ENCODE measurements at places on chromosomes 6 and 20.
A peak's percentile ranks its signal among the peaks of the same experiment; 100 is the strongest.

GRCh38 chr6:122428781-122429180 lies 29.3 kb downstream of the HSF2 start:
- DNase-seq = no peak

GRCh38 chr20:49381558-49382493 lies 100.6 kb downstream of the KCNB1 start:
- peak; percentile 84 for DNase-seq

DNA sequence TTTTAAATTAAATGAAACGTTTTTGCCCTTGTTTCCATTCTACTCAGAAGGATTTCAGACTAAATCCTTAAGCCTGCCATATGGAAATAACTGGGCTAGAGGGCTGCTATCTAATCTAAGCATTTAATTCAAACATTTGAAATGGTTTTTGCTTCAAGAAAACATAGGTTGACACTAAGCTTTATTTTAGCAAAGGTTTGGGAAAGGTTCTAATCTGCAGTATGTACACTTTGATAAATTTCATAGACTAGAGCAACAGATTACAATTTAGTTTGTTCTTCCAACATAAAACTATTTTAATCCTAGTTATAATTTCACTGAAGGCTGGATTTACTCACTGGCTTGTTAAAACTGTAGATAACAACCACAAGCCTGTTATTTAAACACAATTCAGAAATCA lies 72.1 kb downstream of the TMEM200A start:
- DNase-seq = no peak

GRCh38 chr6:52731719-52732118 lies 31.6 kb downstream of the GSTA2 start:
- DNase-seq = no peak

DNA sequence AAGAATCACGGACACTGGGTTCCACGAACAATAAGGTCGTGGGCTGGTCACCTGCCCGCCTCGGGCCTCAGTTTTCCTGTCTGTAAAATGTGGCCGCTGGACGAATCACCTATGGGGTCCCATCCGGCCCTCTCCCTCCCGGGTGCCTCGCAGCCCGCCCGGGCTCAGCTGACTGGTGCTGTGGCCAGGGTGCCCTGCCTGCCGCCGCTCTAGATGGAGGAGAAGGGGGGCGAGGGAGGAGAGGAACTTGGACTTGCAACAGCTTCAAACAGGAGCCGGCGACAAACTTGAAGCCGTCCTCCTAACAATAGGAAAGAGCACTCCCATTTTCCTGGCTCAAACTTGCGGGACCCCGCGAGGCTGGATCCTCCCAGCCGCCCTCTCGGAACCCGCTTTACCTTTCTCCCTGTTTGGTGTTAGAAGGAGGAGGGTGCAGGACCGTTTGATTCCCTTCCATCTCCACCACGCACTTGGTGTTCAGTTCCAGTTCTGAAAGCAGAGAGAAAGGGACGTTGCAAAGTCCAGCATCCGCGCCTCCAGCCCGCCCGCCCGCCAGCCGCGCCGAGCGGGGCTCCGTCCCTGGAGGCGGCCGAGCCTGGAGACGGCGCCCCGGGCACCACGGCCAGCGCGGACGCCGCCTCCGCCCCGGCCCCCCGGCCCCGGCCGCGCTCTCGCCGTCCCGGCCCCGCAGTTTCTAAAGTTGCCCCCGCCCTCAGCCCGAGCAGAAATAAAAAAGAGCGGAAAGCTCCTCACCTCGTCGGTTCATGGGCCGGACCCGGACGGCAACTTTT lies 584 bp downstream of the KIF13A start:
- DNase-seq = peak; percentile 86

DNA sequence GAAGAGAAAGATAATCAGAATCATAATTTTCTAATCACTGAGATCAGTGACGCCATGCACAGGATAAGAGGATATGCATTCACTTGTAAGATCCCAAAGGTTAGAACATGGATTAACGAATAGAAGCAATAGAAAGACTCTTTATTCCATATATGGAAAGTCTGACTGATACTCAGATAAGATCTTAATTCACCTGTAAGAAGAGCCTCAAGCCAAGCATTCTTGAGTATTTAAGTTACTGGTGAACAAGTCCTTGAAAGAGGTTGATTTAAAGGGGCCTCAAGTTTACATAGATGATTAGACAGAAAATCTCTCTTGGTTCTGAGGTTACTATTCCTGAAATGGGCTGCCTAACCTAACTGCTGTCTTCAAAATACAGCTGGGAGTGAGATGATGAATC lies 53.8 kb upstream of the MTRF1L start:
- no peak for DNase-seq

DNA sequence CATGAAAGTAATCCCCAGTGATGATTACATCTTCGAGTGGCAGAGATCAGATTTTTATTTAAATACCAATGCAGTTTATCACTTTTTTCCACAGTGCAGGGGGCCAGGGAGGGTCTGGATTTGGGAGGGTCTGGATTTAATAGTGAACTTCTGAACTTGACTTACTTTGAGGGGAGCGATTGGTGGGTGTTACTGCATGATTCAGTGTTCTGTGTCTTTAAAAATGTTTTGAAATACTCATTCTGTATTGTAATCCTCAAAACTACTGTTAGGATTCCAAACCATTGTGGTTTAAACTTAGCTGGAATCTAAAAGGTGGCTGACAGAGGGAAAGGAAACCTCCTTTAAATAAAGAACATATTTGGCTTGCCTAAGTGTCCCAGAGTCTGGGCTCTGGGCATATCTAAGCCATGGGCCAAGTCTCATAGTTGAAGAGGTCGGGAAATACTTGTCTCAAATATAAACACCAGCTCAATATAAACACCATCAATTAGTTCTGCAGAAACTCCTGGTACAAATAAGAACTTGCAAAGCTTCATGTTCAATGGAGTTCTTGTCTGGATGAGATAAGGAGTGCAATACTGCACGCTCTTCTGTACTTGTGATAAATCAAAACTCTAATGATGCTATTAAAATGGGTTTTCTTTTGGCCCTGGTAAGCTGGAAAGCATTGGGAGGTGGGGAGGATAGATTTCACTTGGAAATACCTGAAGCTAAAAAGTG lies 14.4 kb downstream of the JARID2 start:
- DNase-seq = no peak

- no peak for DNase-seq
Measured at GRCh38 chr6:20868397-20869096, 334.3 kb downstream of the CDKAL1 start.

DNA sequence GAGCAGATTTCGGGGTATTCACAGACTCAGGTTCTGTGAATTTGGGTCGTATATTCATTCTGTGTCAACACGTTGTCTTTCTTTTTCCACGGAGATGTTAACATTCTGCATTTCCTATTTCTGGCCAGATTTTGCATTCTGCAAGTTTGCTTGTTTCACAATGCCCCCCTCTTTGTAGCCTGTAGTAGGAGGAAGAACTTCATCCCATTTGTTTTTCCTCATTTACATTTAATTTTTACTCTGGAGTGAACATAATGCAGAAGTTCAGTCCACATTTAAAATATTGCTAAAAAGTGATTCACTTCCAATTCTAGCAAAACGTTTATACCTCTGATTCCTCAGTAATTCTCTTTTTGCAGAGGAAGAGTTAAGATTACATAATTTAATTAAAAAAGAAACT lies 12.9 kb downstream of the TAGAP start:
- no peak for DNase-seq

- DNase-seq = no peak
Measured at GRCh38 chr20:1808101-1808500, 87.1 kb upstream of the SIRPA start.

- peak; percentile 75 for DNase-seq
Measured at GRCh38 chr6:146803601-146804000, 204.8 kb downstream of the ADGB start.

- DNase-seq = no peak
Measured at GRCh38 chr6:105087571-105088211, 92.1 kb downstream of the POPDC3 start.

- DNase-seq = no peak
Measured at GRCh38 chr6:141244366-141244765, 888.4 kb upstream of the GJE1 start.

DNA sequence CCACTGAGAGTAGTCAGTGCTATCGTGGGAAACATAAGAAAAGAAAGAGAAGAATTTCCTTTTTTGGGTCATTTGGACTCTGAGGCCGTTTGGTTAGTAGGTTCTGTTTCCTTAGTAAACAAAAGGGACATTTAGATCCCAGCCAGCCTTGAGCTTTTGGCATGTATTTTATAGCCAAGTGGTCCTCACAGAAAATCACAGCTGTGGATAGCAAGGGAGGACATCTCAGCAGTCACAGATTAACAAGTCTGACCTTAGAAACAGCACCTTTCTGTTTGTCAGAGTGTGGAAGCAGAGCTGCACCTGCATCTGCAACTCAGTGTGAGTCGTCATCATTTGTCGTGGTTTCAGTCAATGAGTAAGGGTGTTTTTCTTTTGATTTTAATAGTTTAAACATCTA lies 40.5 kb downstream of the FAM120B start:
- DNase-seq = no peak

DNA sequence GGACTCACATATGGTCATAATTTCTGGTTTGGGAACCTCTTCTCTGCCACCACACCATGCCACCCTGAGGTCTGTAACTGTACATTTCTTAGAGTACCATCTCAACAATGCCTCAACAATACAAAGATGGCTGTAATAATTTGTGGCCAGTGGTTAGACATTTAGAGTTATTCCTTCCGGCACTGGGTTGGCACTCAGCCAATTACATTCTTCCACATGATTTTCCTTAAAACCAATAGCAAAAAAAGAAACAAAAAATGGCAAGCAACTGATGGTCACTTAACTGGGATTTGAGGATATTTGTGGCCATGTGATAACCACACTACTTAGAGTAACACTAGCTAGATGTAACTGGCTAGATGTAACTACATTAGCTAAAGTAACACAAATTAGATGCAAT lies 79.9 kb downstream of the SEL1L2 start:
- DNase-seq = no peak

GRCh38 chr6:111119571-111120329 lies 32.4 kb downstream of the SLC16A10 start:
- DNase-seq = no peak

GRCh38 chr6:33072508-33073100 lies 845 bp downstream of the HLA-DPA1 start:
- no peak for DNase-seq

DNA sequence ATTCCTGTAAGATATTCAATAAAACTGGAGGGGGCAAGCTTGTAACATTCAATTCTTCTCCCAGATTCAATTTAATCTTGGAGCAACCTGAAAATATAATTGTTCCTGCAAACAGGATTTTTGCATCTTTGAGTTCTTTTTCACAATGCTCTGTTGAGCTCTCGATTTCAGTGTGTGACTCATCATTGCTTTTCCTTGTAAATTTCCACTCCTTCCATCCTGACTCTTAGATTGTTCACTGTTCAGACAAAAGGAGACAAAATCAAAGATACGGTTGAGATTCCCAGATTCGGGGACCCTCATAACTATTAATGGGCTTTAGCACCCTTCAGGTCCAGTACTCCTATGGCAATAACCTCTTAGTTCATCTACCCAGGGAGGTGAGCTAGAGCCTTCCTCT lies 571.9 kb upstream of the CHD6 start:
- no peak for DNase-seq

GRCh38 chr6:75282706-75283105 lies 1.9 kb downstream of the TMEM30A start:
- no peak for DNase-seq

DNA sequence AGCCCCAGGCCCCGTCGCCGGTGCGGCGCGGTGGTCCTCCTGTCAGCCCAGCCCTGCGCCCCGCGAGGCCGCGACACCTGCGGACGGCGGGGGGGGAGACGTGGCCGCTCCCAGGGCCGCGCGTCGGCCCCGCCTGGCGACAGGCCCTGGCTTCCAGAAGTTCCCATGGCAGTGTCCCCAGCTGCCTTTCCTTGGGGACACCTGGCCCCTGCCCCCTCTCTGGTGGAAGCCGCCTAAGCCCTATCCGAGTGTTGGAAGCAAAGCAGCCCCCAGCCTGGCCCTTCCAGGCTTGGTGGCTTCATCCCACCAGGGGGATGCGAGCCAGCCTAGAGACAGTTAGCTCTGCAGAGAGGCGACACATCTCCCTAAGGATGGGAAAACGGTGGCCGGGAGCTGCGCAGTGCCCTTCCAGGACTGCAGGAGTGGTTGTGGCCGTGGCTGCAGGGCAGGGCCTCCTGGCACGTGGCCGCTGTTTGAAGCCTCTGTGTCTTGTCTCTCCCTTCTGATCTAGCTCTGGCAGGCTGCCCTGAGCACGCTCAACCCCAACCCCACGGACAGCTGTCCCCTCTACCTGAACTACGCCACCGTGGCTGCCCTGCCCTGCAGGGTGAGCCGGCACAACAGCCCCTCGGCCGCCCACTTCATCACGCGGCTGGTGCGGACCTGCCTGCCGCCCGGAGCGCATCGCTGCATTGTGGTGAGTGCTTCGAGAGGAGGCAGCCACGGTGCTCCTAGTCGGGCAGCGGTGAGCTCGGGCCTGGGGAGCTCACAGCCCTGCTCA lies 816 bp downstream of the NPEPL1 start:
- DNase-seq = peak; percentile 79

DNA sequence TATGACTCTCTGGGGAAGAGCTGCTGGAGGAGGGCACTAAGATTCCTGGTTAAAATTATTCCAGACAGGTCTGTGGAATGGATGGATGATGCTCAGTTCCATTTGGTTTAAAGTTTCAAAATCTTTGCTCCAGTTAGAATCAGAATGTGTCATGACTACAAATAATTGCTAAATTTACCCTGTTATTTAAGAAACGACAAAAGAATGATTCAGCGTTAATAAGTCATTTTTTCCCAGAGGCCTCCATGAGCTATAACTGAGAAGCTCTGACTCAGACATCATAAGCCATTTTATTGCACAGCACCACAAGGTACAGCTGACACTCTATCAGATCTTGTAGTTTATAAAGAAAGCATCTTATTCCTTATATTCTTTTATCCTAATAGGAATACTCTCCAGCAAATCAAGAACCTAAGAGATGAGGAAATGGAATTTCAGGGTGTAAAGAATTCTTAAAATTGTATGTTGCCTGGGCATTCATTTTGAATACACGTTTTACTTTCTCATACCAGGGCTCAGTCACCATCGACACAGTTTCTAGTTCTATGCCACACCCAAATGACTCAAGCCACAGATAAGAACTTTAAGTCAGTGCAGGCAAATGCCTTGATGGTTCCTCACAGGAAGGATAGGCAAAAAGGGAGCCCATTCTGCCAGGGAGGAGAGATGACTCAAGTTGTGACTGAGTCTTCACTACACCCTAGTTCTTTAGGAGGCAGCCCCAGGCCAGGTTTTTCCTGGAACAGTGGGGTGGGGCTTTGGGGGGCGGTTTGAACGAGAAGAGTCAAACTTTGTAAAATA lies 636.0 kb downstream of the MMUT start:
- peak; percentile 79 for DNase-seq

DNA sequence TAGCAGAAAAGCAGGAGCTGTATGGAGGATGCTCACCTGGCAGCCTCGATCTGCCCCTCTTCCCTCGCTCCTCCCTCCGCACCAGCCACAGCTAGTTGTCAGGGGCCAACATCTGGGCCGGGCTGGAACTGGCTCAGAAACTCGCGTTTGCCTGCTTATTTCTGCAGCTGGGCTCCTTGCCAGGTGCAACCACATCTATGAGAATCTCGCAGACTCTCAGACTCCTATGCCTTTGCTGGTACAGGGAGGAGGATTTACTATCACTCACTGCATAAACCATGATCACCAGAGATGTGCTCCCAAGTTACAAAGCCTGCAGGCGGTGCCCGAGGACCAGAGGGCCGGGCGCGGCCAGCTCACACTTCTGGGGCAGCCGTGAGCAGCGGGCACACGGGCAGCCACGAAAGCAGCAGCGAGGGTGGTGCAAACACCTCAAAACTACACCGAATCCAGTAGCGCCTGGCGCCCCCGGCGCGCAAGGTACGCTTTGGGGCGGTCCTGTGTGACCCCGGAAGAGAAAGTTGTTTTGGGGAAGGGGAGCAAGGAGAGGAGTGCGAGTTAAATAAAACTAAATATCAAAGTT lies 577 bp upstream of the LRRC1 start:
- peak; percentile 88 for DNase-seq

Measured in aorta (tissue), 5 donors.